Activated T-helper 1 cell treated with anti-CD3 and anti-CD28 coated beads, Interleukin-2, amount 50 U/mL, for 16 hours (primary cell): ENCODE measurements at places on chromosomes 5 and 9.

- DNase-seq, result peak; percentile 56
Observed at GRCh38 chr5:134184155-134185135, 7.7 kb upstream of the SKP1 start.

GRCh38 chr5:1140171-1140817, 28.4 kb upstream of the SLC12A7 start:
- peak; percentile 60 for DNase-seq

- no peak for DNase-seq
Observed at GRCh38 chr5:171544913-171545765, 125.7 kb downstream of the FGF18 start.

- DNase-seq, result no peak
Observed at GRCh38 chr9:132166599-132166998, 4.7 kb downstream of the NTNG2 start.

DNA sequence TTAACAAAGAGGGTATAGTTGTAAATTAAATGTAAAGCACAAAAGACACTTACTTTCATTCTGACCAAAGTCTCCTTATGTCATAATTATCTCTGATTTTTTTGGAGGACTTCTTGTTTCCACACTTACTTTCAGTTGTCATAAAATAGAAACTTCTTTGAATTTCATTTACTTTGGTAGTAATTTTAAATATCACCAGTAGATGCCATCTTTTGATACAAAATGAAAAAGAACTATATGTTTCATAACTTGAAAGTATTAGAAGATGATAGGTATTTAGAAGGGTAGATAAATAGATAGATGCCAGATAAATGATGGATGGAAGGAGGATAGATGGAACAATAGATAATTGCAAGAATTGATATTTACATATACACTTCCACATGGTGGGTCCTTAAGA, 1865.3 kb upstream of the CDH9 start:
- no peak for DNase-seq

DNA sequence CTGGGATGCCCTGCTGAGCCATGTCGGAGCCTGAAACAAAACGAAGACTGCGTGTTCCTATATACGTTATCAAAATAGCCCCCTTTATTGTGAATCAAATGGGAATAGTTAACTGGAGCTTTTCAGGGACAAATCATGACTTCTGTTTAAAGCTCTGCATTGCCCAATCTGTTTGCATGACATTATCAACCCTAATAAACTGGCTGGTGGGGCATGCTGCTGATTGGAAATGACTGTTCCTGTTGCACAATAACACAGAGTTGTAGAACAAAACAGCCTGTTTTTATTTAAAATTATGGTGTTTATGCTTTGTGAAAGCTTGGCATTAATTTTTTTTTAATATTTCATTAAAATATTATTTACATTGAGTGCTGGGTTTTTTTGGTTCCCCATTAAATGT, 215.5 kb downstream of the TMEM167A start:
- DNase-seq, result no peak

GRCh38 chr5:172603251-172603806, 37.7 kb upstream of the NEURL1B start:
- DNase-seq, result no peak

- no peak for DNase-seq
Observed at GRCh38 chr9:33800886-33801285, 5.5 kb downstream of the PRSS3 start.

GRCh38 chr9:89179895-89180734, 1.5 kb upstream of the SHC3 start:
- no peak for DNase-seq

DNA sequence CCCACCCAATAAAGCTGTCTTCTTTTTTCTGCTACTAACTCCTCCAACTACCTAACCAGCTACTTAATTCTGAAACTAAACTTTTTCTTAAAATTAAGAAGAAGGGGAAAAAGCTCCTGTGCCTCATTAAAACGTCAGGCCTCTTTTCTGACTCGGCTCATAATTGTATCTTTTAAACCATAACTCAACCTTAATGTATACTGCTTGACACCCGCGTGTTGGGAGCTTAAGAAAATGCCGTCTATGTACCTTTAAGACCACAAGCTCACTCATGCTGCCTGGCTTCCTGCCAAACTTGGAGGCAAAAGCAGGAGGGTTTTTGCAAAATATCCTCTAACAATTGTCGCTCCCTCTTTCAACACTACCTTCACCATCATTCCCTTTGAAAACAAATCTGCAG, 5.0 kb downstream of the EBF1 start:
- no peak for DNase-seq

- no peak for DNase-seq
Observed at GRCh38 chr5:155522540-155522939, 509.0 kb downstream of the KIF4B start.

- DNase-seq, result no peak
Observed at GRCh38 chr5:142654578-142655058, 31.3 kb downstream of the FGF1 start.

- no peak for DNase-seq
Observed at GRCh38 chr9:122287214-122287720, 22.6 kb downstream of the MRRF start.

GRCh38 chr5:106097340-106097739, 1573.4 kb downstream of the EFNA5 start:
- no peak for DNase-seq

DNA sequence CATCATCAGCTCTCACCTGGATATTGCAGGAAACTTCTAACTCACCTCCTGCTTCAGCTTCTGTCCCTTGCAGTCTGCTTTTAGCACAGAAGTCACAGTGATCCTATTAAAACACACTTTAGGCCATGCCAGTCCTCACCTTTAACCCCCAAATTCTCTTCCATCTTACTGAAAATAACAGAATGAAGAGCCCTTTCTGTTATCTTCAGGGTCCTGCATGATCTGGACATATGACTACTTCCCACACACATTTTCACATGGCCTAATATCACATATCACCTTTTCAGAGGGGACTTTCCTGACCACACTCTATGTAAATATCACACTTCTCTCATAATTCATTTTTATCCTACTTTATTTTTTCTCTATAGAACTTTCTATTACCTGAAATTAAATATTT, 550.6 kb upstream of the CLINT1 start:
- no peak for DNase-seq

DNA sequence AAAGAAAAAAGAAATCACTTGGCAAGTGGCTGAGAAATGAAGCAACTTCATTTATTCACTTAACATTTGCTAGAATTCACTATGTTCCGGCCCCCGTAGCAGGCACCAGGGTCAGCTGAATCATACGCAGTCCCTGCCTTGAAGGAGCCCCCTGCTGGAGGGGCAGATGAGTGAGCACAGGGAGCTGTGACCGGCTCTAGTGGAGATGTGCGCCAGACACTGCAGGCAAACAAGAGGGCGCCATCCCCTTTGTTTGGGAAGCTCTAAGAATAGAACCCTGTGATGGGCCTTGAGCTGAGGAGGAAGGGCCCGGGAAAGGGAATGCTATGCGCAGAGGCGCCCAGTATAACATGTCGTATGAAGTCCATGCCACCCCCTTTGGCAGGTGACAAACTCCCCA, 20.2 kb upstream of the RPL26L1 start:
- no peak for DNase-seq

DNA sequence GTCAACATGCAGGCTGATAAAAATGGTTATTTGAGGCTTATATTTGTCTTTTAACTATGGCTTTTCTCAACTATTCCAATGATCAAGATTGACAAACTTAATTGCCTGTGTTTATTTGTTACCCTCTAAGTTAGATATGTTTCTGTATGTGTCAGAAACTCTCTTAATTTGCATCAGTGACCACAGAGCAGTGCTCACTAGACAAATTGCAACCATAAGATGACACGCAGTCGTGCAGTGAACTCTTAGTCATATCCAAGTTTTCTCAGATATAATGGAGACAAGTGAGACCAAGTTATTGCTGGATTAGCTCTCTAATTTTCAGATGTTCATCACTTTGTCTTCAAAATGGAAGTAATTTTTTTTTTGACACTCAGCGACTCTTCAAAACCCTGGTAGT, 342.2 kb upstream of the RFX3 start:
- DNase-seq, result no peak

- no peak for DNase-seq
Observed at GRCh38 chr9:95381221-95381620, 63.7 kb upstream of the FANCC start.

GRCh38 chr9:74742792-74743730, 144.7 kb downstream of the TRPM6 start:
- DNase-seq, result no peak

DNA sequence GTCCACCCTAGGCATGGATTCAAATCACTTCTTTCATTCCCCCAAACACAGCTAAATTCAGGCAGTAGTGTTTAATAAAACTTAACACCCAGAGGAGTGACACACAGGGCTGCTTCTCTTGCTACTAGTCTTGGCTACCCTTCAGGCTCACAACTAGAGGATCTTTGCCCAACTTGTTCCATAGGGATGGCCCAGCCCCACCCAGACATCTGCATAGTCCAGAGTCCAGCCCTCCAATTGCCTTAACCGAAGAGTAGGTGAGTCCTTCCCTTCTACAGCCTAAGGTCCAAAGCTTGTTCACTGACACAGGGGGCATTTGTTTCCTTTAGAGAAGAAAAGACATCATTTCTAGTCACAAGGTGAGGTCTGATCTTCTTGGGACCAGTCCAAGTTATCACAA, 15.2 kb upstream of the RXFP3 start:
- DNase-seq, result no peak

DNA sequence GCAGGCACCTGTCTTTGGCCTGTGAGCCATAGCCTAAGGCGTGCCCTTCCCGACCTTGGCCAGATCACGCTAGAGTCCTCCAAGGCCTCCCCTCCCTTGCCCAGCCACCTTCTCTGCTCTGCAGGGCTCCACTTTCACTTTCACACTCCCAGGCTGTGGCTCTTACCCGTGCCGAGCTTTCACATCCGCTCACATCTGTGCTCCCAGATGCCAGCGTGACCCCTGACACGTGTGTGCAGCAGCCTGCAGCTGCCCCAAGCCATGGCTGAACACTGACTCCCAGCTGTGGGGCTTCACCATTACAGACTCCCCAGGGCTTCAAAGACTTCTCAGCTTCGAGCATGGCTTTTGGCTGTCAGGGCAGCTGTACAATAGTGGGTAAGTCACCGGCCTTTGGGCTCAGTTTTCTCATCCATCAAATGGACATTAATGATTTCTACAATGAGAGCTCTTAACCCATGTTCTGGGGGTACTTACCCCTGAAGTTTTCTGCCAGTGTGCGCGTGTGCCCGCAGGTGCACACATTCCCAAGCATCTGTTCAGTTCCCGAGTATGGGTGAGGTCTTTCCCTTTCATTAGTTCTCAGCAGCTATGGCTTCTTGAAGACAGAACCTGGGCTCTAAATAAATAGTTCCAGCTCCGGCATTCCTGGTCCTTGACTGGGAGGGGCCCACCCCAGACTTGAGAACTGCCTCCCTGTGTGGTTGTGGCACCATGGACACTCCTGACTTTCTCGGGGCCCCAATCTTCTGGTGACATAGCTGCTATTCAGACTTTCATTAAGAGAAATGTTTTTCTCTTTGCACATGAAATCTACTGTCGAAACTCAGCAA, 118.6 kb downstream of the RGS3 start:
- DNase-seq, result peak; percentile 57

DNA sequence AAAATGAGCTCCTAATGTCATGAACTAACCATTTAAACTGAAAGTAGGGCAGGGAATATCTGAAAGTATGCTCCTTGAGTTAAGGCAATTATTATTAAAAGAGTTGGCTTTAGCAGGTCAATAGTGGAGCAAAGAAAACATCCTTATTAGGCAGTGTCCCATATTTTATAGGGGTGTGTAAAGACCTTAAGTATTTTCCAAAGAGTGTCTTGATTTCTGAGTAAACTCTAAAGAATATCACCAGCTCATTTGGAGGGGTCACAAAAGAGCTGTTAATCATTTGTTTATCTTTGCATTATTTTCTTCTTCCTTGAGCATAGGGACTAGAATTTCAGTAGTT, 109.3 kb downstream of the MUSK start:
- no peak for DNase-seq

- DNase-seq, result no peak
Observed at GRCh38 chr5:160284291-160284873, 28.0 kb downstream of the CCNJL start.

- no peak for DNase-seq
Observed at GRCh38 chr9:113636165-113636564, 172.6 kb downstream of the RGS3 start.

DNA sequence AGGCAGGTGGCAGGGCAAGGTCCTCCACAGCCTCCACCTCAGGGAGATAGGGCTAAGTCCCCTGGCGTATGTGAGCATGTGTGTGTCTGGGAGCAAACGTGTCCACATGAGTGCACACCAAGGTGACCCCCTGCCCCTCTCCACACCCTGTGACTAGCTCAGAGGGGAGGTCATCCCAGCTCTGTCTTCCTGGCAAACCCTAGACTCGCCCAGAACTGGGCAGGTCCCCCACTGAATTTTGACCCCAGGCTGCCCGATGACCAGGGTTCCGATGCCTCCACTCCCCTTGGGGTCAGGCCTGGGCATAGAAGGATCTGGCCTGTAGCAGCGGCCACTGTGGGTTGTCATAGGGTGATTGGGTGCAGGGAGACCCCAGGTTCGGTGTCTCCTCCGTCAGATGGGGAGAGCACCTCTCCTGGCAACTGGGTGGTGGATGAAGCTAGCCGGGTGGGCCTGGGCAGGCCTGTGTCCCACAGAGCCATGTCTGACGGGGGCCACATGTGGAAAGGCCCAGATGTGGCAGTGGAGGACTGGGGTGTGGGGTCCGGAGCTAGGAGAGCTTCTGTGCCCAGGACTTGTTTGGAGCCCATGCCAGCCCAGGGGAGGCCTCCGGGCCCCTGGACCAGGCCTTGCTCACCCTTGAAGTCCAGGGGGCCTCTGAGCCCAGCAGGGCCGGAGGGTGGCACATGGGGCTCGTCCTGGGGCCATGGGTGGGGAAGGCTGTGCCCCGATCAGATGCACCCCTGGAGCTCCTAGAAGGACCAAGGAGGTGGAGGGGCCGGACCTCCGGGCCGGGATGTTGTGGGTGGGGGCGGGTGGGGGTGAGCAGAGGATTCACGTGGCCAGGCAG, 6.2 kb downstream of the DIPK1B start:
- no peak for DNase-seq
